ENCODE measurements at places on chromosomes 4 and X.

GRCh38 chrX:133972916-133973315 is 12.5 kb downstream of the GPC3 start:
- no peak for DNase-seq

DNA sequence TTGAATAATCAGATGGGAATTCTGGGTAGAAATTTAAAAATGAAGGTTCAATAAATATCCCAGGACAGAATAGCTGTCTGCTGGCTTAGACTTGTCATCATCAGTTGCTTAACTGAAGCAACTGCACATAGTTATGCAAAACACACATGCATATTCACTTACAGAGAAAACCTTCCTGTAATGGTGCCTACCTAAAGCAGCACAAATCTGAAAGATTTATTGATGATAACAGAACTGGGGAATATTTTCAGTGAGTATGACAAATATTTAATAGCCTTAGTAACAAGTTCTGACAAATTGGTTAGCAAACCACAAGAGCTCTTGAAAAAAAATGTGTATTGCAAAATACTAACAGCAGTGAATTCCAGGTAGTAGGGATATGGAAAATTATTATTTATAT is 606.8 kb upstream of the BOD1L1 start:
- DNase-seq: no peak

GRCh38 chrX:13661735-13662288 is 8.9 kb downstream of the TCEANC start:
- DNase-seq: no peak

- DNase-seq: no peak
These were observed 22.6 kb downstream of the HOPX start for GRCh38 chr4:56658528-56658927.

- DNase-seq: no peak
These were observed 21.3 kb upstream of the AADAT start for GRCh38 chr4:170111085-170111484.

GRCh38 chrX:42519666-42520231 is 258.2 kb downstream of the PPP1R2C start:
- DNase-seq: no peak

- DNase-seq: no peak
These were observed 79.8 kb upstream of the PPARGC1A start for GRCh38 chr4:23969635-23970145.

GRCh38 chr4:15065516-15065915 is 63.2 kb downstream of the CPEB2 start:
- no peak for DNase-seq
